ENCODE measurements at places on chromosomes 13 and 19. TPM values are rescaled to one million over a fixed set of nuclear protein-coding genes. Genes with fewer than 3 reads are reported as not detected.

DNA sequence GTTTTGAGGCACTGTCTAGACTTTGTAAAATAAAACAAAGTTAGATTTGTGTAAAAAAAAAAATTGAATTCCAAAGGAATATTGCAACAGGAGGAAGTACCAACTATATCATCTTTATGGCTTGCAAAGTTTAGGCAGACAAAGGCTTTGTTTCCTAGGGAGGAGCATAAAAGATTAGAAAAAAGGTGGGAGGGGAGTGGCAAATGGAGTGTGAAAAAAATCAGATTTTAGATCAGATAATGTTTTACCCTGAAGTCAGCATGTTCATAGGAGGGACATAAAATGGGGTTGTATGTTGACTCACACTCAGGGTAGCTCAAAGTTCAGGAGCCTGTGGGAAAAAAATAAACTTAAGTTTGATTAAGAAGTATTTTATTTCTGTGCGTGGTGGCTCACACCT, 3.7 kb downstream of the ZNF85 start:
- H3K4me3 ChIP-seq, result no peak overlapping the region
- no peak overlapping the region for H3K27ac ChIP-seq
- peaks cover 2% of the 10 kb centered on the region for H3K4me1 ChIP-seq
- DNase-seq, result no peak
- H3K27me3 ChIP-seq, result no peaks in the 10 kb centered on the region

DNA sequence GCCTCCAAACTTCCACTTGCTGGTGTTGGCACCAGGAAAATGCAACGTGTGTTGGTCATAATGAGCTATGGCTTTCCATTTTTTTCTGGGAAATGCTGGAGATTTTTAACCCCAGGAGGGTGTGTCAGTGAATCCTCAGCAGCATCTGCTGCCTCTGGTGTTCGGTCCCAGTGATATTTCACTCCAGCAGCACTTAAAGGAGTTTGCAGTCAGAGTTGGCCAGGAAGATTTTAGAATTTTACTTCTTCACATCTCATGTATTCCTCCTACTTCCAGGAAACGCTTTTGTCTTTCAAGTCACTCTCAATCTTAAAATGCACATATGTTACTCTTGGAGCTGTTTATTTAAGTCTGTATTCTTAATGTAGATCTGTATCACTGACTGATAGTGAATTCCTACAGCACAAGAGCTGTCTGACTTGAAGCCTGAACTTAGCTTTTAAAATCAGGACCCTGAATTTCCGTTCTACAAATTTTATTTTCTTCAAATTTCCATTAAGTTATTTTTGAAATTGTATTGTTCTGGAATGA, 903.4 kb upstream of the SLC10A2 start:
- no peaks in the 10 kb centered on the region for H3K27me3 ChIP-seq
- no peak overlapping the region for H3K27ac ChIP-seq
- DNase-seq, result peak; percentile 40

- H3K4me1 ChIP-seq, result peaks cover 24% of the 10 kb centered on the region
- no peak overlapping the region for H3K27ac ChIP-seq
- H3K36me3 ChIP-seq, result peaks cover 59% of the 10 kb centered on the region
- no peak for DNase-seq
- H3K27me3 ChIP-seq, result no peaks in the 10 kb centered on the region
- H3K4me3 ChIP-seq, result no peak overlapping the region
Measured at GRCh38 chr19:5108866-5109265, 140.0 kb downstream of the KDM4B start.

Gene NLRP12
- 0.22 TPM for total RNA-seq

- DNase-seq, result no peak
- H3K27me3 ChIP-seq, result peaks cover 15% of the 10 kb centered on the region
- H3K4me3 ChIP-seq, result no peak within 1 kb of the TSS
- peaks cover 7% of the 10 kb centered on the region for H3K4me1 ChIP-seq
Measured at GRCh38 chr19:43802216-43802951, at the start of gene LYPD5. LYPD5 (minus strand) TSS chr19:43802447; CDS start chr19:43802380, 67 bp downstream.

- peaks cover 16% of the 10 kb centered on the region for H3K4me1 ChIP-seq
- DNase-seq, result no peak
- H3K36me3 ChIP-seq, result peaks cover 67% of the 10 kb centered on the region
Measured at GRCh38 chr19:991174-991931, 7.2 kb downstream of the WDR18 start.

- no peak overlapping the region for H3K27ac ChIP-seq
- no peaks in the 10 kb centered on the region for H3K36me3 ChIP-seq
- no peak overlapping the region for H3K4me3 ChIP-seq
Measured at GRCh38 chr13:102373221-102373620, 28.6 kb downstream of the FGF14 start.

DNA sequence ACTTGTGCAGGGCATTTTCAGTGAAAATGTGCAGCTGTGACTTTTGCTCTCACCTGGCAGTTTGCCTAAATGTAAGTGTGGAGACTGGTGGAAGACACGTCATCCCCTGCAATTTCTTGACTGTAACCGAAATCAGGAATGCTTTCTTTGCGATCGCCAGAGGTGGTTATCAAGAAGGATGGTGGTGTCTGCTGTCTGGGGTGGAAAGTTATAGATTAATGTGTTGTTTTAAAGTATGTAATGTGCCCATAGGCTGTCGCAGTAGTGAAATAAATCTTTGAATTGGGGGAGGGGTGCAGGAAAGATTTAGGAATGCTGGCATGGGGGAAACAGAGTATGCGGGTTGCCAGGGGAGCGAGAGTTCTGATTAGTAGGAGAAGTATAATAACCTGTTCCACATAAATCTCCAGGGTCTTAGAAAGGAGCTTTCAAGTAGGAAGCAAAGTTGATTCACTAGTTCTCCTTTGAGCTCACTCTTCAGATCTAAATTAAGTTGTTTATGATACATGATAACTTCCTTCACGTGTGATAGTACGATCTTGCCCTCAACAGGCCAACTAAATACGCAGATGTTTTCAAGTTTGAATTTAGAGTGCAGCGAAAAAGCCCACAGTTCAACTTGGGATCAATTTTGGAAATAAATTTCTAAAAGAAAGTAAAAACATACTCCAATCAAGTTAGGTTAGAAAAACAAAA, 1520.0 kb upstream of the SLC10A2 start:
- H3K27ac ChIP-seq, result no peak overlapping the region
- no peaks in the 10 kb centered on the region for H3K27me3 ChIP-seq
- H3K4me1 ChIP-seq, result peaks cover 4% of the 10 kb centered on the region
- DNase-seq, result peak; percentile 39
- no peaks in the 10 kb centered on the region for H3K36me3 ChIP-seq
- peak overlapping the region; percentile 9 for H3K4me3 ChIP-seq

Gene SYDE1
- total RNA-seq, result 10.9 TPM

GRCh38 chr13:37118016-37118415, 12.6 kb upstream of the CSNK1A1L start:
- H3K27me3 ChIP-seq, result no peaks in the 10 kb centered on the region
- DNase-seq, result peak; percentile 49
- peaks cover 4% of the 10 kb centered on the region for H3K4me1 ChIP-seq
- peak overlapping the region; percentile 4 for H3K27ac ChIP-seq

DNA sequence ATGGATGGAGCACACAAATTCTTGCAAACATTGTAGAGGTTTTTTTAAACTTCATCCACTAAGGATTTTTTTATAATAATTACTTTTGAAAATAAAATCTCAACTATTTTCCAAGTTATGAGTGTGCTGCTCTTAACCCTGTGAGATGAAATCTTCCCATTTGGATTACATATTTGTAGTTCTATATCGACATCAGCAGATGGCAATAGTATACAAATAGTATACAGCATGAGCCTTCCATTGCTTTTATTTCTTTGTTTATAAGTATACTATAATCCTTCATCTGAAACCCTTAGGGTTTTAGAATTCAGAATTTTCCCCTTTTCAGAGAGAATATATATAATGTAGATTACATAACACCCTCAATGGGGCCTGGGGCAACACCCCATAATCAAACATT, 70.5 kb downstream of the GJA3 start:
- peak; percentile 15 for DNase-seq
- H3K4me3 ChIP-seq, result no peak overlapping the region
- peaks cover 3% of the 10 kb centered on the region for H3K36me3 ChIP-seq

GRCh38 chr13:23175920-23176319, 4.9 kb upstream of the SGCG start:
- no peaks in the 10 kb centered on the region for H3K4me1 ChIP-seq
- H3K36me3 ChIP-seq, result no peaks in the 10 kb centered on the region
- H3K27me3 ChIP-seq, result no peaks in the 10 kb centered on the region
- no peak for DNase-seq
- no peak overlapping the region for H3K27ac ChIP-seq

- H3K27ac ChIP-seq, result peak within 1 kb of the TSS; percentile 82
- H3K4me1 ChIP-seq, result peaks cover 10% of the 10 kb centered on the region
- peak within 1 kb of the TSS; percentile 96 for H3K4me3 ChIP-seq
Measured at GRCh38 chr19:56567274-56568120, at the start of gene ZNF470. ZNF470 (plus strand) TSS chr19:56567468; CDS start chr19:56570312, 2,844 bp downstream.

GRCh38 chr19:34493038-34493648, 11.6 kb downstream of the WTIP start:
- no peaks in the 10 kb centered on the region for H3K27me3 ChIP-seq
- DNase-seq, result no peak
- H3K36me3 ChIP-seq, result peaks cover 58% of the 10 kb centered on the region
- no peaks in the 10 kb centered on the region for H3K4me1 ChIP-seq

DNA sequence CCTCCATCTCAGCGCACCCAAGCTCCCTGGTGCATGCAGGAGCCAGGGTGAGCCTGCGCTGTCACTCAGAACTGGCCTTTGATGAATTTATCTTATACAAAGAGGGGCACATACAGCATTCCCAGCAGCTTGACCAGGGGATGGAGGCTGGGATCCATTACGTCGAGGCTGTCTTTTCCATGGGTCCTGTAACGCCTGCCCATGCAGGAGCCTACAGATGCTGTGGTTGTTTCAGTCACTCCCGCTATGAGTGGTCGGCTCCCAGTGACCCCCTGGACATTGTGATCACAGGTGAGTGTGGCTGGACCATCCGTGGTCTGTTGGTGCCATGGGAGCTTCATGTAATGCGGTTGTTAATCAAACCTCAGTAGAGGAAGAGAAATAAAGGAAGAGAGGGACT, 33.0 kb downstream of the LAIR2 start:
- no peak overlapping the region for H3K27ac ChIP-seq
- H3K4me3 ChIP-seq, result no peak overlapping the region
- H3K4me1 ChIP-seq, result no peaks in the 10 kb centered on the region
- no peak for DNase-seq
- H3K27me3 ChIP-seq, result peaks cover 1% of the 10 kb centered on the region

Gene ELSPBP1
- not detected for total RNA-seq

DNA sequence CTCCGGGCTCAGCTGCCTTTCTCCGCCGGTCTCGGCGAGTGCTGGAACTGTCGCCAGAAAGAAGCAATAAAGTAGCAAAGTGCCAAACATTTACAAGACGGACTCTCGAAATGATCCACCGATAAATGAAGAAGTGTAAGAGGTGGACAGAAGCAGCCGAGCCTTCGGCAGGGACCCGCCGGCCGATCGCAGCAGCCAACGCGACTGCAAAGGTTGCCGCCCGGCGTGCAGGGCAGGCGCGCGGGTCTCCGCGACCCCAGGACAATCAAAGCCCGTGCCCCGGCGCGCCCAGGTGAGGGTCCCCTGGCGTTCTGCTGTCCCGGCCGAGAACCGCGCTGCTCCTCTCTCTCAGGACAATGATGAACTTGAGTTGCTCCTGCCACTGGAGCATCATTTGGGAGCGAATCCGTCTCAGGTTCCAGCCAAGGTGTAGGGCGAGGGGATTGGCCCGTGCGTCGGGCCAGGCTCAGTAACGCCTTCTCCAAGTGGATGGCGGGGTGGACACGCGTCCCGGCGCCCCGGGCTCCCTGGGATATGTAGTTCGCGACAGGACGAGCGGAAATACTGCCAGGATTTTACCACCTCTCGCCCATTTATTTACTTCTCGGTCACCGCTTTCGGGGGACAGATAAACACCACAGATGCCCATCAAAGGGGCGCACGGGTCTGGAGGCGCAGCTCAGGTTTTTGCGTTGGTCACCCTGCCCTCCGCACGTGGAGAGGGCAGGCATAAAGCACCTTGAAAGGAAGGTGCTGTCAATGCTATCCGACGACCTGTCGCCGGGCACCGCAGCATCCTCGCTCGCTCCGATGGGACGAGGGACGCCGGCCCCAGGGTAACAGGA, at the start of the genes BIVM and POGLUT2:
Gene BIVM, plus strand, starts transcription at position 539 of the 845 bp plus-strand sequence. CDS start 8,149 bp downstream, outside the sequence.
Gene POGLUT2, minus strand, starts transcription at position 396 of the 845 bp plus-strand sequence. Its CDS starts 306 bp downstream, at position 90.
- H3K27ac ChIP-seq, result peak within 1 kb of the TSS; percentile 65
- H3K36me3 ChIP-seq, result no peaks in the 10 kb centered on the region
- no peaks in the 10 kb centered on the region for H3K27me3 ChIP-seq
- peak; percentile 97 for DNase-seq
- H3K4me1 ChIP-seq, result peaks cover 12% of the 10 kb centered on the region
